Neural progenitor cell (in vitro differentiated cells): ENCODE measurements at places on chromosomes 5 and 9.

DNA sequence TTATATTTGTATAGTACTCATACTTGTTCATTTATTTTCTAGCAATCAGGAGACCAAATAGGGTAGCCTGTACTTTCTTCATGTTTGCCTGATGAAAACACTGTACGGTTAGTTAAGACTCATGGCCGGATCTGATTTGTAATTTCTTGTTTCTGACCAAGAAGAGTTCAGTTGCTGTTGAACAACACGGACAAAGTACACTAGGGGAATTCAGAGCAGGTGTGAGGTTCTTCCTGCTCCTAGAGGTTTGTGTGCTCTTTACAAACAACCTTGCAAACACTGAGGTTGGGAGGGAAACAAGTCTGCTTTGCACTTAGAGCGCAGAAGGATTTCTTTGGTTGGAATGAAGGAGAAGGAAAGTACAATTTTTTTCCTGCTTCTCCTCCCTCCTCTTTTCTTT lies 69.7 kb downstream of the TRIO start:
- H3K27me3 ChIP-seq = no peaks in the 10 kb centered on the region
- no peak overlapping the region for H3K27ac ChIP-seq
- peaks cover 44% of the 10 kb centered on the region for H3K4me1 ChIP-seq
- DNase-seq = no peak

DNA sequence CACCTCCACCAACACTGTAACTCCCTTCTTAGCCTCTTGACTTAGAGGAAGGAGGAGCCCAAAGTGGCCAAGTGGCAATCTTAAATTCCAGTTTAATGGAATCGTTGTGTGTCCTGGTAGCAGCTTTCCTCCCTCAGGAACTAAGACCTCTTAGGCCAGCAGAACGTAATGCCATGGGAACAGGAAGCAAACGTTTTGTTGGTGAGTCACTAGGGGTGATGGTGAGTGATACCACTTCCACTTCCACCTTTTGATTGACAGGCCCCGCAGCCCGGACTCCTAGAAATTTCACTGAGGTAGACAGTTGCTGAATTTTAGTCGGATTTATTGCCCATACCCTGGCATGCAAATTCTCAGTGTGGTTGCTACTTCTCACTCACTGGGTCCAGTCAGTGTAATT lies 94.2 kb upstream of the FBN2 start:
- no peaks in the 10 kb centered on the region for H3K27me3 ChIP-seq
- no peaks in the 10 kb centered on the region for H3K36me3 ChIP-seq
- H3K4me1 ChIP-seq = no peaks in the 10 kb centered on the region

GRCh38 chr5:81817980-81818379 lies 67.1 kb upstream of the SSBP2 start:
- no peak overlapping the region for H3K27ac ChIP-seq
- no peak for DNase-seq
- no peak overlapping the region for H3K4me3 ChIP-seq
- H3K27me3 ChIP-seq = no peaks in the 10 kb centered on the region

DNA sequence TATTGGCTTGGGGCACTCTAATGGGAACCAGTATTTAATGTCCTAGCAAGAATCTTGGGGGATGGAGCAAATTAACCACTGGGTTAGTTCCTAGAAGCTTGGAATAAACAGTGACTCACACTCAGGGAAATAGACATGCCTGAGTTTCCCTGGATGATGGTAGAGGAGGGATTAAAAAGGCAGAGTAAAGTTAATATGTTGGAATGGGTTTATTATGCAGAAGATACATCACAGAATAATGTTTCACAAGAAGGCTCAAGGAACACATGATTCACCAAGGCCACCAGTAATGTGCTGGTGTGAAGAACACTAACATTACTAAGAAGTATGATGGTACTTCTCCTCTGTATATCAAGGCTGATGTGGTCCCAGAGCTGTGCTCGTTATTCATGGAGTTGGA lies 752.9 kb upstream of the SEMA6A start:
- no peak overlapping the region for H3K27ac ChIP-seq
- H3K36me3 ChIP-seq = no peaks in the 10 kb centered on the region
- no peak overlapping the region for H3K4me3 ChIP-seq
- no peaks in the 10 kb centered on the region for H3K4me1 ChIP-seq

GRCh38 chr9:122383992-122384461 lies 13.2 kb downstream of the PTGS1 start:
- H3K27me3 ChIP-seq = no peaks in the 10 kb centered on the region
- no peak overlapping the region for H3K4me3 ChIP-seq
- no peak for DNase-seq
- H3K4me1 ChIP-seq = no peaks in the 10 kb centered on the region

DNA sequence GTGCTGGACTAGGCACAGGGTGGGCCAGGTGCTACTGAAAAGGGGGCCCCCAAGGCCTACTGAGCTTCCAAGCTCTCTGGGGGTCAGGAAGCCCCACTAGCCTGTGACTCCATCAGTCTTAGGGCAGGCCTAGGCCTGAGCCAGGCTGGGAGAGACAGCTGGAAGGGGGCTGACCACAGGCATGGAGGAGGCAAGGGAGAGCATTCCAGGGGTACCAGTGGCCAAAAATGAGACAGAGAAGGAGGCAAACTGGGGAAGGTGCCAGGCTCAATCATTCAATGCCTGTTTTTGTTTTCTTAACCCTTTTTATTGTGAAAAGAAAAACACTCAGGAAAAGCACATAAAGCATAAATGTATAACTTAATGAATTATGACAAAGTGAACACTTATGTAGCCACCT lies 26.2 kb upstream of the TCF7 start:
- peaks cover 13% of the 10 kb centered on the region for H3K4me1 ChIP-seq
- no peaks in the 10 kb centered on the region for H3K27me3 ChIP-seq
- no peak overlapping the region for H3K27ac ChIP-seq
- H3K36me3 ChIP-seq = no peaks in the 10 kb centered on the region
- no peak for DNase-seq

- no peaks in the 10 kb centered on the region for H3K36me3 ChIP-seq
- H3K27ac ChIP-seq = no peak overlapping the region
- no peak for DNase-seq
- H3K4me3 ChIP-seq = no peak overlapping the region
- H3K27me3 ChIP-seq = no peaks in the 10 kb centered on the region
- peaks cover 32% of the 10 kb centered on the region for H3K4me1 ChIP-seq
These were observed 150.8 kb downstream of the MEF2C start for GRCh38 chr5:88732181-88732633.

GRCh38 chr9:78472111-78472510 lies 175.2 kb downstream of the PSAT1 start:
- no peak overlapping the region for H3K27ac ChIP-seq
- H3K4me3 ChIP-seq = no peak overlapping the region
- H3K36me3 ChIP-seq = no peaks in the 10 kb centered on the region
- no peaks in the 10 kb centered on the region for H3K4me1 ChIP-seq
- H3K27me3 ChIP-seq = no peaks in the 10 kb centered on the region

GRCh38 chr9:127918183-127919107 lies 1.6 kb upstream of the ST6GALNAC4 start:
- no peak overlapping the region for H3K27ac ChIP-seq
- no peaks in the 10 kb centered on the region for H3K4me1 ChIP-seq
- DNase-seq = peak; percentile 53
- no peaks in the 10 kb centered on the region for H3K36me3 ChIP-seq

DNA sequence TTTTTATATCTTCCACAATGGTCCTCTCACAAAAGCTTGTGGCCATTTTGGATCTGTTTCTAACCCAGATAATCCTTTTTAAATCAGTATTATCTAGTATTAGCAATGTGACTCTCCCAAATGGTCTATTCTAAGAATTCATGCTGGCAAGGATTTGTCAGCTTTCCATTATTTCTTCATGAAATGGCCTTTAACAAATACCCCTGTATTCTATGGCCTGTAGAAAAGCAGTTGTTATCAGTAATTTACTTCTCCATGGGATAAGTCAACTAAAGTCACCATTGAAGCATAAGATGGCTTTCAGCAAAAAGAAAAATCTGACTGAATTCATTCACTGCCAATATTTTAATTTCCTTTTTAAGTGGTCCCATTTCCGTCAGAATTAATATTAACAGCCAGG lies 346.4 kb upstream of the FAM174A start:
- no peaks in the 10 kb centered on the region for H3K27me3 ChIP-seq
- no peaks in the 10 kb centered on the region for H3K36me3 ChIP-seq
- no peak overlapping the region for H3K4me3 ChIP-seq
- H3K27ac ChIP-seq = peak overlapping the region; percentile 7
- peaks cover 37% of the 10 kb centered on the region for H3K4me1 ChIP-seq

DNA sequence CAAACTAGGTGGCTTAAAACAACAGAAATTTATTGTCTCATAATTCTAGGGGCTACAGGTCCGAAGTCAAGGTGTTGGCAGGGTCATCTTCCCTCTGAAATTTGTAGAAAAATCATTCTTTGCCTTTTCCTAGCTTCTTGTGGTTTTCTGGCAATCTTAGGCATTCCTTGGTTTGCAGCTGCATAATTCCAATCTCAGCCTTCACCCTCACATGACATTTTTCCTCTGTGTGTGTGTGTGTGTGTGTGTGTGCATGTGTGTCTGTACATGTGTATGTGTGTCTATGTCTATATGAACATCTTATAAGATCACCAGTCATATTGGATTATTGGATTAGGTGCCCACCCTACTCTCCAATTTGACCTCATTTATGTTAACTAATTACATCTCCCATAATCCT lies 330.6 kb downstream of the CHSY3 start:
- no peak overlapping the region for H3K27ac ChIP-seq
- no peak overlapping the region for H3K4me3 ChIP-seq
- DNase-seq = no peak

DNA sequence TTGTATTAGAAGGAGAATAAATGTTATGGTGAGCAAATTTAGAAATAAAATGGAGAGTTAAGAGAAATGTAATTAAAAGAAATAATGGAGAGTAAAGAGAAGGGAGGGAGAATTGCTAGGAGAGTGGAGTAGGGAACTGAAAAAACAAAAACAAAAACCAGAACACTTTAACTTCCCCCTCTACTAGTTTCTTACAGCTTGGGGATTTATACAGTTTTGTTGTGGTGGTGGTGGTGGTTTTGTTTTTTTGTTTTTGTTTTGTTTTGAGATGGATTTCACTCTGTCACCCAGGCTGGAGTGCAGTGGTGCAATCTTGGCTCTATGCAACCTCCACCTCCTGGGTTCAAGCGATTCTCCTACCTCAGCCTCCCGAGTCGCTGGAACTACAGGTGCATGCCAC lies 322.4 kb downstream of the TMEM167A start:
- no peak for DNase-seq
- H3K4me3 ChIP-seq = no peak overlapping the region
- no peak overlapping the region for H3K27ac ChIP-seq
- no peaks in the 10 kb centered on the region for H3K4me1 ChIP-seq

- peaks cover 20% of the 10 kb centered on the region for H3K4me1 ChIP-seq
- no peak overlapping the region for H3K4me3 ChIP-seq
- H3K36me3 ChIP-seq = no peaks in the 10 kb centered on the region
- no peaks in the 10 kb centered on the region for H3K27me3 ChIP-seq
These were observed 139.8 kb upstream of the ERCC6L2 start for GRCh38 chr9:95735701-95736100.

GRCh38 chr5:32029261-32029660 lies 144.9 kb downstream of the GOLPH3 start:
- H3K36me3 ChIP-seq = no peaks in the 10 kb centered on the region
- H3K4me3 ChIP-seq = no peak overlapping the region
- H3K4me1 ChIP-seq = peaks cover 14% of the 10 kb centered on the region
- DNase-seq = no peak
- no peaks in the 10 kb centered on the region for H3K27me3 ChIP-seq
- H3K27ac ChIP-seq = no peak overlapping the region

DNA sequence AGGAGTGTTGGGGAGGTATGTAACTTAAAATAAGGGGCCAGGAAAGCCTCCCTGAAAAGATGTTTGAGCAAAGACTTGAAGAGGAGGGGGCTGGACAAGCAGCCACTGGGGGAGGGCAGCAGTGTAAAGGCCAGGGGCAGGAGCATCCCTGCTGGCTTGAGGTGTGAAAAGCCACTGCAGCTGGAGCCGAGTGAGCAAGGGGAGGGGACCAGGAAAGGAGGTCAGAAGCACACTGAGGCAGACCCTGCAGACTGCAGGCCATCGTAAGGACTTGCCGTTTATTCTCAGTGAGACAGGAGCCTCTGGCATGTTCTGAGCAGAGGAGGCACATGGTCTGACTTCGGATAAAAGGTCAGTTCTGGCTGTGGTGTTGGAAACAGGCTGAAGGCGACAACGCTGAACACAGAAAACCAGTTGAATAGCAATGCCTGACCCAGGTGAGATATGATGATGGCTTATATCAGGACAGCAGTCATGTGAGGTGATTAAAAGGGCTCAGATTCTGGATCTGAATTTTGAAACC lies 10.2 kb upstream of the ERGIC1 start:
- H3K27me3 ChIP-seq = no peaks in the 10 kb centered on the region
- no peaks in the 10 kb centered on the region for H3K36me3 ChIP-seq
- peaks cover 6% of the 10 kb centered on the region for H3K4me1 ChIP-seq
- H3K4me3 ChIP-seq = no peak overlapping the region
- DNase-seq = no peak
- H3K27ac ChIP-seq = no peak overlapping the region

DNA sequence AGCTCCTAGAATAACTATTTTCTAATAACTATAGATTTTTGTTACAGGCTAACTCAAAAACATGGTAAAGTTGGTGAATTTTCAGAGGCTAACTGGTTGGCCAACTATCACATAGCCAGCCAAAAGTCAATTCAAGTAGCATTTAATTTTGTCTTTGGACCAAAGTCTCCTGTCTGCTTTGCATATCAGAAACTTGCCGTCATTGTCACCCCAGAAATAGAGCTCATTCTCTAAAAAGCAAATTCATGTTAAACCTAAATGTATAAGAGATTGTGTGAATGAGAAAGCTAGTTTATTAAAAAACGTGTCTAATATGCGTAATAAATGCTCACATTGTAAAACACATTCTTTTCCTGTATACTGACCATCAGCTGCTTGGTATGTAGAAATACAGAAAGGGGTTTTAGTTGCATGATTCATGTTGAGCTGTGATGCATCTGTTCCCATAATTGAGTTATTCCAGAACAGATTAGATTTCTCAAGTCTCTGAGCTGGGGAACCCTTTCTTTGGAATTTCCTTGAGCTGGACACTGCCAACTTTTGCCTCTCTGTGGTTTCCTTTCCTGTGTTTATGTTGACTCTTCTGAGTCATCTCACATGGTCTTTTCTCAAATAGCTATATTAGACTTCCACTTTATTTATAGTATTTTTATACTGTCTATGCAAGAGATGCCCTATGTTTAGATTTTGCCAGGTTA lies 7.3 kb downstream of the SRFBP1 start:
- H3K27ac ChIP-seq = no peak overlapping the region
- no peaks in the 10 kb centered on the region for H3K4me1 ChIP-seq
- no peak for DNase-seq
- H3K27me3 ChIP-seq = no peaks in the 10 kb centered on the region
- H3K4me3 ChIP-seq = no peak overlapping the region
- H3K36me3 ChIP-seq = no peaks in the 10 kb centered on the region
